ENCODE measurements at places on chromosomes 13 and 19. TPM values are rescaled to one million over a fixed set of nuclear protein-coding genes. Genes with fewer than 3 reads are reported as not detected.

DNA sequence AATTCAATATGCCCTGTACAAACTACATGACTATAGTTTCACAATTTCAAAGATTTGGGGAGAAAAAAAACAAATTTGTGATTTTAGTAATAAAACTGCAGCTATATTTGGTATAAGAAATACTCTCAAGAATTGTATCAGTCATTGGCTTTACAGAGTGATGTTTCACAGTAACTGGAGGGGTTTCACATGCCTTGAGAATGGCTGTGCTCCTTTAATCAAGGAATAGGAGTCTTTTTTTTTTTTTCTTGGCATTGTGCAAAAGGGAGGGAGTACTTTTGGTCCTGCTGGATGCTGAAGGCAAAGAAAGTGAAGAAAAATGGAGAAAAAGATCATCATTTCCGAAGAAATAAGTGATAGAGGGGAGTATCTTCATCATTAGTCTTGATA is 6.8 kb downstream of the ZNF507 start:
- no peak overlapping the region for H3K27ac ChIP-seq
- H3K4me3 ChIP-seq = peak overlapping the region; percentile 57
- H3K4me1 ChIP-seq = peaks cover 49% of the 10 kb centered on the region
- peaks cover 54% of the 10 kb centered on the region for H3K36me3 ChIP-seq
- no peak for DNase-seq

GRCh38 chr19:46142294-46142693 is 5.7 kb upstream of the IGFL2 start:
- H3K27ac ChIP-seq = no peak overlapping the region
- H3K4me3 ChIP-seq = no peak overlapping the region
- peaks cover 25% of the 10 kb centered on the region for H3K27me3 ChIP-seq
- H3K4me1 ChIP-seq = no peaks in the 10 kb centered on the region

The FUT6 gene
- not detected for polyA plus RNA-seq

DNA sequence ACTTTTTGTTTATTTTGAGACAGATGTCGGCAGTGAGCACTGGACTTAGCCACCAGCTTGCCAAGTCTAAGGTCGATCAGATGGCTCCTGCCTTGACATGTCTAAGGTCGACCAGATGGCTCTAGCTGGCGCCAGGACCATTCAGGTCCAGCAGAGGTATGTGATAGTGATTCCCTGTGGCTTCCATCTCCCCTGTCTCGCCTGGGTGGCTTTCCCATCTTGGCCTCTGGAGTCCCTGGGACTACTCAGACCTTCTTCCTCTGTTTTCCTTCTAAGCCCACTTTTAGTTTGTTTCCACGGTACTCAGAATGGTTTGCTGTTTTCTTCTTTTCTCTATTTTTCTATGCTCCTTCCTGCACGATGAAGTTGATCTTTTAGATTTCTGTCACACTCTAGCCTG is 1435.7 kb downstream of the UQCRFS1 start:
- no peak overlapping the region for H3K4me3 ChIP-seq
- H3K27me3 ChIP-seq = no peaks in the 10 kb centered on the region
- H3K4me1 ChIP-seq = peaks cover 20% of the 10 kb centered on the region
- no peak overlapping the region for H3K27ac ChIP-seq
- peaks cover 71% of the 10 kb centered on the region for H3K36me3 ChIP-seq

DNA sequence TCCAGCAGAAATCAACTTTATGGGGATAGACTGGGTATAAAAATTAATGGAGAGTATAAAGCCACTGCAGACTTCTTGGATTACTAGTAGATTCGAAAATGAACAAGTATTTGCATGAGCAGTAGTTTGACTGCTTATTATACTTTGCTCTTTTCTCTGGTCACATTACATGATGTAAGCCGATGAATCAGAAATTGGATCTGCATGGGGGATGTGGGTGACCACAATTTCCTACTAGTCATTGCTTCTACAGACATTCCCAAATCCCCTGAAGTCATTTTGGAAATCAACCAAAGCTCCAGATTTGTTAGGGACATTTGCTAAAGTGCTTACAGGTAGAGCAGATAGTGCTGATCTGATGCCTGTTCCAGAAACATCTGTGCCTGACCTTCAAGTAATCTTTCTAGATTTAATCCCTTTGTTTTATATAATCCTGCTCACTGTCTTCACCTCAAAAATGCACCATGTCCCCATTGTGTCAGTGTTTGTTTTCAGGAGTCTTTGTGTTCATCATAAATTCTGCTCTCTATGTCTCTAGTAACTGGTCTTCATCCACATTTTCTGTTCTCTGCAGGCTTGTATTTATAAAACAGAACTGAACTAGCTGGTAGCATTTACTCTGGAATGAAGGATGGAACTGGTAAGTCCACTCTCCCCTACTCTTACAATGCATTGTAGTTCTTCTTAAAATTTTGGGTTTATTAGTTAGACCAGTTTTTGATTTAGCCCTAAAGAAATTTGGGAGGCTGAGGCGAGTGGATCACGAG is 201.5 kb upstream of the CSNK1A1L start:
- no peak overlapping the region for H3K4me3 ChIP-seq
- H3K4me1 ChIP-seq = no peaks in the 10 kb centered on the region
- no peak overlapping the region for H3K27ac ChIP-seq
- DNase-seq = no peak
- no peaks in the 10 kb centered on the region for H3K36me3 ChIP-seq

The KIR3DL2 gene
- polyA plus RNA-seq = not detected

- H3K4me3 ChIP-seq = peak overlapping the region; percentile 1
- H3K27ac ChIP-seq = peak overlapping the region; percentile 80
- peaks cover 15% of the 10 kb centered on the region for H3K4me1 ChIP-seq
- H3K36me3 ChIP-seq = no peaks in the 10 kb centered on the region
- DNase-seq = peak; percentile 40
- peaks cover 8% of the 10 kb centered on the region for H3K27me3 ChIP-seq
Observed at GRCh38 chr19:38547421-38547820, 70.3 kb downstream of the MAP4K1 start.

The SH2D3A gene
- polyA plus RNA-seq = 7.5 TPM

DNA sequence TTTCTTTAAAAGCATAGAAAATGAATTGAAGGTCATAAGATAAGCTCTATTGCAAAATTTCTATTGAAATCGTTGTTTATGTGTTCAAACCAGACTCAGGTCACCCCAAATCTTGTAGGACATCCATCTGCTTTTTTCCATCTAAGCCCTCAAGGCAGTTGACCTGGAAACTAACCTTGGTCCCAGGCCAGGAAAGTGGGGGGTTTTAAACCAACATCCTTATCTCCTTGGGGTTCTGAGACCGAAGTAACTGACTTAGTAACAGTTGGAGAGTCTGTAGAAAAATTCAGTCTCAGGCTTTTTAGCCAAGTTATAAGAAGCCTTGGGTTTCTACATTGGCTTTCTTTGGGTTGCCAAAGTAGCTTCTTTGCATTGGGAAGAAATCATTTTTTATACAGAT is 23.4 kb downstream of the ZNF507 start:
- DNase-seq = no peak
- H3K27ac ChIP-seq = no peak overlapping the region
- H3K4me3 ChIP-seq = no peak overlapping the region
- peaks cover 24% of the 10 kb centered on the region for H3K4me1 ChIP-seq

DNA sequence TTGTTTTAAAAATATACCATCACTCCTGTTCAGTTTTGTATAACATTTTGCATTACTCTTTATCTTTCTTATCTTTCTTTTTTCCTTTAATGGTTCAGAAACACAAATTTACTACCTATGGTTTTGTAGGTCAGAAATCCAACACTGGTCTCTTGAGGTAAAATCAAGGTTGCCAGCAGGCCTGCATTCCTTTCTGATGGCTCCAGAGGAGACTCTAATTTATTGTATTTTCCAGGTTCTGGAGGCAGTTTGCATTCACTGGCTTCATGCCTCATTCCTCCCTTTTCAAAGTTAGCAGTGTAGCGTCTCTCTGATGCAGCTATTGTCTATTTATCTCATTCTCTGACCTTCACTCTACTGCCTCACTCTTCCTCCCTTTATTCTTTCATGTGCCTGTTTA is 767.4 kb downstream of the SLITRK6 start:
- DNase-seq = no peak
- no peaks in the 10 kb centered on the region for H3K4me1 ChIP-seq
- H3K36me3 ChIP-seq = no peaks in the 10 kb centered on the region
- H3K4me3 ChIP-seq = no peak overlapping the region
- no peaks in the 10 kb centered on the region for H3K27me3 ChIP-seq

The FGF22 gene
- not detected for polyA plus RNA-seq

DNA sequence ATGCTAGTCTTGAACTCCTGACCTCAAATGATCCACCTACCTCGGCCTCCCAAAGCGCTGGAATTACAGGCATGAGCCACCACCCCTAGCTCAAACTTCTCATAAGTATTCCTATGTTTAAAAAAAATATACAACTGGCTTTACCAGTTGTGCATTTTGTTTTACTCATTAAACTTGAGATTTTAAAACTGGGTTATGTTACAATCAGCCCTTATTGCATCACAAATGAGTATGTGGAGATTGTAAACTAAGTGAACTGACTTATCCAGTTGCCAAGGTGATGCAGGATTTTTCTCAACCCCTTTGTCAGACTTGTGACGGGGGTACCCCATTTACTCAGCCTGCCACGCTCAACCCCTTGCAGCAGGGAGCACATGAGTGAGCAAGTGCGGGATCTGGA is 14.4 kb upstream of the GTF2F2 start:
- no peak overlapping the region for H3K27ac ChIP-seq
- peaks cover 24% of the 10 kb centered on the region for H3K27me3 ChIP-seq
- no peak for DNase-seq

GRCh38 chr13:23074075-23074828 is 106.5 kb upstream of the SGCG start:
- H3K4me3 ChIP-seq = no peak overlapping the region
- H3K4me1 ChIP-seq = no peaks in the 10 kb centered on the region
- no peaks in the 10 kb centered on the region for H3K27me3 ChIP-seq
- no peak overlapping the region for H3K27ac ChIP-seq

DNA sequence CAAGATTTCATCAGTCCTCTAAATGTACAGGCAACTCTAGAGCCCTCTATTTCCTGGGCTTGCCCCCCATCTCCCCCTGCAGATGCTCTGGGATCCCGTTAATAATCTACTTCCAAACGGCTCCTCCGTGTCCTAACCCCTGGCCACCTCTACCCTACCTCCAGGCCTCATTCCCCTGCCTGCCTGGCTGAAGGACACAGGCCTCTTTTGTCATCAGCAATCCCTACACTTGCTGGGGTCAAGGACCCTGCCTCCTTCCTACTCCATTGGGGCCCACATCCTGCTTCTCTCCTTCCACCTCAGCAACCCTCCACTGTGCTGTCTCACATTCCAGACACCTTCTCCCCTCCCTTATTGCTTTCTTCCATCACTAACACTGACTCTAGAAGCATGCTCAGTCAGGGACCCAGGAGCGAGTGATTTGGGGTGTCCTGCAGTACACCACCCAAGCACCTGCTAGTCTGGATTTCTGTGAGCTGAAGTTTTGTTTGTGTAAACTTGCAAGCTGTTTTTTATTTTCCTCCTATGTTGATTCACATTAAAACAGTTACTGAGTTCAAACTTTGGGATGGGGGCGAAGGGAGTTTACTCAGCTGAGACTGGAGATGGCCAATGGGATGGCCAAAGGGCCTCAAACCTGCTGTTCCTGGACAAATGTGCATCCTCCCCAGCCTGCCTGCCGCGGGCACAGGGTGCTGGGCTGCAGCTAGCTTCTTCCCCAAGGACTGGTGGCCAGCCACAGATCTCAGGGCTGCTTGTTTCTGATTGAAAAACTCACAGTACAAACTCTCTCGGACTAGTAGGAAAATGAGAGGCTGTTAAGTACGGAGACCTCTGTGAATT is 314.7 kb downstream of the FOXO1 start:
- no peak overlapping the region for H3K27ac ChIP-seq
- no peak for DNase-seq
- H3K4me1 ChIP-seq = peaks cover 28% of the 10 kb centered on the region
- H3K27me3 ChIP-seq = peaks cover 7% of the 10 kb centered on the region
- H3K4me3 ChIP-seq = no peak overlapping the region

DNA sequence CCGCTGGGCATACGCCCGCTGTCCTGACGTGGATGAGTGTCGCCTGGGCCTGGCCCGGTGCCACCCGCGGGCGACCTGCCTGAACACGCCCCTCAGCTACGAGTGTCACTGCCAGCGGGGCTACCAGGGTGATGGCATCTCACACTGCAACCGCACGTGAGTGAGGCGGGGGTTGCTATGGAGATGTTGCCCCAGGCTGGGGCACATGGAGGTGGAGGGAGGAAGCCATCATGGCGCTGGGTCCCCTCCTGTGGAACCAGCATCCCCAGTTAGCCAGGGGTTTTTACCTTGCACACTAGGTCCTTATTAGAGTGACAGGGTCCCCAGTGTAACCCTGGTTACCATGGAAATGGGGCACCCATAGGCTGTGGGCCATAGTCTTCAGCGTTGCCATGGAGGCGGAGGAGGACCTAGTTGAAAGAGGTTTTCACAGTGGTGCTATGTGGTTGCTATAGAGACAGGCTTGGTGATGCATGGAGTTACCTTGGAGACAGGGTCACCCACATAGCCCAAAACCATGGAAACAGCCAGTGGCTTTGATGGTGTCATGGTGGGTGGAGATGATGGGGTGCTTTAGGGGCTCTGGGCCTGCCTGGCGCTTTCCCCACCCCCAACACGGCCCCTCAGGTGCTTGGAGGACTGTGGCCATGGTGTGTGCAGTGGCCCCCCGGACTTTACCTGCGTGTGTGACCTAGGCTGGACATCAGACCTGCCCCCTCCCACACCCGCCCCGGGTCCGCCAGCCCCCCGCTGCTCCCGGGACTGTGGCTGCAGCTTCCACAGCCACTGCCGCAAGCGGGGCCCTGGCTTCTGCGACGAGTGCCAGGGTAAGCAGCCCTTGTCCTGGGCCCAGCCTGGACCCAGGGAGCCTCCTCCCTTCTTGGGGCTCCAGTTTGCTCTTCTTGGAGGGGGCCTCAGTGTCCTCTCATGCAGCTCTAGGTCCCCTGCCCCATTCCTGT is 27.1 kb downstream of the MEGF8 start:
- no peak for DNase-seq
- H3K36me3 ChIP-seq = peaks cover 34% of the 10 kb centered on the region
- H3K27me3 ChIP-seq = no peaks in the 10 kb centered on the region
- no peak overlapping the region for H3K4me3 ChIP-seq

The ZNF471 gene
- polyA plus RNA-seq = 0.51 TPM

The LRG1 gene
- polyA plus RNA-seq = 0.12 TPM

The AMH gene
- not detected for polyA plus RNA-seq

DNA sequence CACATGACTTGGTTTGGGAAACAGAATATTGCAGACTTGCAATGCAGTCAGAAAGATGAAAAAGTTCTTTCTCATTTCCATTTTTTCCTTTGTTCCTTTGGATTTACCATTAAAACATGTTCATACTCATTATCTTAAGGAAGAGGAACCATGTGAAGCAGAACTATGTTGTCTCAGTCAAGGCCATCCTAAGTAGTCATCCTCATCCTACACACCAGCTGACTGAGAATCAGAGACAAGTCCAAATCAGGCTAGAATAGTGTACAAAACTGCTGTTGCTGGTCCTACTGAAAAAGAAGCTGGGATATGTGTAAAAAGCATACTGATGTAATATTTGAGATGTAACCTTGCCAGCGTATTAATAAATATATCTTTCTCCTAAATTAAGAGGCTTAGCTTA is 433.4 kb downstream of the SLITRK5 start:
- no peak for DNase-seq
- no peaks in the 10 kb centered on the region for H3K4me1 ChIP-seq
- H3K27me3 ChIP-seq = no peaks in the 10 kb centered on the region
- H3K27ac ChIP-seq = no peak overlapping the region
- no peaks in the 10 kb centered on the region for H3K36me3 ChIP-seq

Data from naive B cell (primary cell).